ENCODE measurements at places on chromosomes 6 and 20.
A peak's percentile ranks its signal among the peaks of the same experiment; 100 is the strongest.

DNA sequence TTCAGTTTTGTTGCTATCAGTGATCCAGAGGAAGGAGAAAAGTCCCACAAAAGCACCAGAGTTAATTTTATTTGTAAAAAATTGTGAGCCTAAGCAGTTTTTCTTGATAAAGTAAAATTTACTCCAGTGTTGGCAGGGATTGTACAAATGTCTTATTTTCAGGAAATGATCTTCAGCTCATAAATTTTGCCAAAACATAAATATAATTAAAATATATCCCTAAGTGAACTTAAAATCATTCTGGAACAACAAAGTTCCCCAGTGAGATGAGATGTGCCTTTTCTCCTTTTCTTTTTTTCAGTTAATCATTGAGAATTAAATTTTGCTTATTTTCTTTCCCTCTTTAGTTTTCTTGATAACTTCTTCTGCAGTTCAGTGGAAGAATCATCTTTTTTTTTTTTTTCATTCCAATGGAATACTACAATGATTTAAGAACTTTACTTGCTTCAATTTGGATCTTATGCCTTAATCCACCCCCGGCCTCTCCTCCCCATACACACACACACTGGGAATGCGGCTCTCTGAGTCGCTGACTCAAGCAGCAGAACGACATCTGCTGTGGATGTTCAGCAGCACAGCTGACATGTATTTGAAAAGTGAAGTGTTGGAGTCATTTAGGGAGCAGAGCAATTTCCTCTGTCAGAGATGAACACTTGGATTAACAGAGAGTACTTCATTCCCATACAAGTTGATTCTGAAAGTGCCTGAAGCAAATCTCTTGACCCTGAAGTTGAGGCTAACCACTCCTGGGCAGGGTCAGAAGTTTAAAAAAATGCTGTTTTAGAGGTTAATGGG, 27.7 kb upstream of the LAMA4 start:
- no peak for DNase-seq

GRCh38 chr6:111592726-111593511, 12.8 kb downstream of the TRAF3IP2 start:
- DNase-seq, result no peak

DNA sequence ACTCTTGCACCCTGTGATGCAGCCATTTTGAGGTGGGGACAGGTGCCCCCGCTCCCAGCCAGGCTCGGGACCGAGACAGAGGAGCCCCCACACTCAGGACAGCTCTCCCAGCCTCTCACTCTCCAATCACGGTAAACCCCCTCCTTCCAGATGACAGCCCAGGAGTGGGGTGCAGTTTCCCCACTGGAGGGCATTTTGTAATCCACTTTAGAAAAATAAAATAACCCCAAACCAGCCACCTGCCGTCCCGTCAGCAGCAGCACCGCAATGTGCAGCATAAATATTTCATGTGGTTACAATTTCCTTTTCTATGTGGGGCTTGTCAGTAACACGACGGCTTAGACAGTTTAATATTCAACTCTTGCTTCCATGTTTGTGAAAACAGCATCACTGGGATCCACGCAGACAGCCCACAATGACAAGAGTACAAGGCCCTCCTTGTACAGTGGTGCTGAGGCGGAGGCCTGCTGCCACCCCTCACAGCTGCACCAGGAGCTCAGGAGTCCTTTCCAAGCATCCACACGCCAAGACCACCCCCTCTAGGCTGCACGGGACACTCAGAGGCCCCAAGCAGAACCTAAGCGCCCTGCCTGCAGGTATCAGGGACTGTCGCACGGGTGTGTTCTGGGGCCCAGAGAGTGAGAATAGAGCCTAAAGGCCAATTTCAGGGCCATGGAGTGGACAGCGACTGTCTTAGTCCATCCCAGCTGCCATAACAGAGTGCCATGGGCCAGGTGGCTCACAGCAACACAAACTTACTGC, 116.7 kb downstream of the JPH2 start:
- no peak for DNase-seq

- no peak for DNase-seq
These were observed 22.6 kb upstream of the RUNX2 start for GRCh38 chr6:45305546-45305945.

DNA sequence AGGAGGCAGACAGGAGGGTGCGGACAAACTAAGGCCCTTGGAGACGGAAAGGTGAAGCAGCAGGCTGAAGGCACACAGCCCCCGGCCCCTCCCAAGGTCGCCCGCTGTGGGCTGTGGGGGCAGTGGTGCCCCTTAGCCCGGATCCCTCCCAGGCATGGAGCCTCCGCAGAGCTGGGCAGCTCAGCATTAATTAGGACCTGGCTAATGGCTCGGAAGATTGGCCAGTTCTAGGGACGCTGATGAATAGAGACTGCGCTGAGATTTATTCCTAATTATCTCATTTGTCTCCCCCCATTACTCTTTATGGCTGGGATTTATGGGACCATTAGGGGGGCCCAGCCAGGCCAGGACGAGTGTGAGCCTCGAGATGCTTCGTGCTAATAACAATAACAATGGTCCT, 20.4 kb downstream of the MDFI start:
- no peak for DNase-seq

DNA sequence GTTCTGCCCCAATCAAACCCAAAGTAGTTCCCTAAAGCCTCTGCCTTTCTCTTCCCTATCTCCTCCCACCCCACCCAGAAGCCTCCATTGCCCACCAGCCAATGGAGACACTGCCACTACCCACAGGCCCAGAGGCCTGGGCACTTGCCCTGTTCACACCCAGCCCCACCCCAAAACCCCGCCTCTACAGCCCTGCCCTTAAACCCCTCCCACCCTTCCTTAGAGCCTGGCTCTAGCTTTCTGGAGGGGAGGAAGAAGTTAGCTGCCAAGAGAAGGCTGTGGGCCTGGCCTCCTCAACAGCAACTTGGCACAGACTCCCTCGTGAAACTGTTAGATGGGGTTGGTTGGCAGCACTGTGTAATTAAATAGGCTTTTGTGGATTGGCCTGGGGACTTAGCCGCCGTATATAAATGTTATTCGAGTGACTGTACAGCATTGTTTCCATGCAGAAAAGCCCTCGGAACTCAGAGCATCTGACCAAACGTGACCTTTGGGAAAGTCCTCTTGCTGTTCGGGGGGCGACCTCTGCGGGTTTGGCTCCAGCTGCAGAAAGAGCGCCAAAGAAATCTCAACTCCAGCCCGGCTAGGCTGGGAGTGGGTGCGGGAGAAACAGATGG, 31.4 kb downstream of the COL11A2 start:
- no peak for DNase-seq

- no peak for DNase-seq
These were observed 59.6 kb upstream of the EMILIN3 start for GRCh38 chr20:41426086-41426830.

DNA sequence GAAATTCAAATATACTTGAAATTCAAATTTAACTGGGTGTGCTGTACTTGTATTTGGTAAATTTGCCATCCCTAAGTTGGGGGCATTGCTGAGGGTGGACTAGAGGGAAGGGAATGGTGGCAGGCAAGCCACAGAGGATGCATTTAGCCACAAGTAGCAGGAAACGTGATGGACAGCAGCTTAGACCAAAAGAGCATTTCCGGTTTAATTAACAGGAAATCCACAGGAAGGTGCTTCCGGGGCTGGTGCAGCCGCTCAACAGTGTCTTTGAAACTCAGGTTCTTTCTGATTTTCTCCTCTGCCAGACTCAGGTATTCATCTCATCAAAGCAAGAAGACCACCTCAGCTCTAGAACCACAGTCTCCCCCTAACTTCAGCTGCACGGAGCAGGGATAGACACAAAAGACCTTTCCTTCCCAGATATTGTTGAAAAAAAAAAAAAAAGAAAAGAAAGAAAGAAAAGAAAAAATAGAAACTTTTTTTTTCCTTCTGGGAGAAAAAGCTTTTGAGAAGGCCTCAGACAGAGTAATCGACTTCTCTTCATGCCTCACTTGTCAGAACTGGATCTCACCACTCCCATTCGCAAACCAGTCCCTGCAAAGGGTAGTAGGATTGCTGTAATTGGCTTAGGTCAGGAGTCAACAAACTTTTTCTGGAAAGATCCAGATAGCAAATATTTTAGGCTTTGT, 8.0 kb upstream of the BCAS1 start:
- no peak for DNase-seq

DNA sequence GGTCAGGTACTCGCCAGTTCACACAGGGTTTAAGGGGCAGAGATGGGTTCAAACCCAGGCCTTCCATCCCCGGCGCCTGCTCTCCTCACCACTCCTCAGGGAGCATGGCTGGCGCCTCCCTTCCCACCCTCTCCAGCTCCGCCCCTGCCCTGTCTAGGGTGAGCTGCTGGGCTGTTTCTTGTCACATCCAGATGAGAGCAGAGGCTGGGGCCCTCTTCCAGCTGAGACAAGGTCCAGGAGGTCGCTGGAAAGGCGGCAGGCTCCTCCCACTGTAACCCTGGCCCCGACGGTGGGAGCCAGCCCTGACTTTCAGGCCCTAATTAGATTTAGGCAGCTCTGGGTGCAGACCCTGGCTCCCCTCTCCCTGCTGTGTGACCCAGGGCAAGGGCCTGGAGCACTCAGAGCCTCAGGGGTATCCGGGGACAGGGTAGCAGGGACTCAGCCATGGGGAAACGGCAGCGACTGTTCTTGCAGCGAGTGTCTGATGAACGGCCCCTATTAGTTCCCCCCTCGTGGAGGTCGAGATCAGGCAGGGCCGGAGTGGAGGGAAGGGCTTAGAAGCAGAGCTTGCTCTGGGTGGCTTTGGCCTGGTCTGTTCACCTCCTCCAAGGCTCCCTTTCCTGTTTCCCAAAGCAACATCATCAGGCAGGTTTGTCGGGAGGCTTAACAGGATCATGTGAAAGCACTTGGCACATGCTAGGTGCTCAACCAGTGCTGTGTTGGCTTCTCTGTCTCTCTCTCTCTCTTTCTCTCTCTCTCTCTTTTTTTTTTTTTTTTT, 33.4 kb downstream of the SNAI1 start:
- DNase-seq, result no peak

GRCh38 chr6:24909241-24910216, 26.2 kb downstream of the RIPOR2 start:
- DNase-seq, result no peak

DNA sequence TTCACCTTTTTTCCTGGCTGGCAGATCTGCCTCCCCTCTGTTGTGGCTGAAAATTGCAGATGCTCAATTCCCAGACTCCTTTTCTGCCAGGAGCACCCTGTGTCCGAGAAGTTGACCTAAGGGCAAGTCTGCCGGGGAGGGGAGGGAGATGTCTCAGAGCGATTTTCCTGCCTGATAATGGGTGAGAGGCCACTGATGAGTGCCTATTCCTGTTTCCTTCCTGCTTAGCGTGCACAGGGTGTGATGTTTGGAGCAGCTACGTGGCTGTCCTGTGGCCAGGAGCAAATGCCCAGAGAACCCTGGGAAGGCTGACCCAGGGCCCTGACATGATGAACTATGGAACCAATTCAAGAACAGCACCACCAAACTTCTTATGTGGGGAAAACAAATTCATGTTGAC, 22.5 kb downstream of the SOX4 start:
- no peak for DNase-seq

GRCh38 chr6:30006170-30007131, 54.6 kb upstream of the POLR1H start:
- no peak for DNase-seq

- DNase-seq, result no peak
These were observed 15.0 kb upstream of the MARCKS start for GRCh38 chr6:113842165-113842564.

- DNase-seq, result no peak
These were observed 97.1 kb upstream of the PRDM1 start for GRCh38 chr6:105988812-105989577.

DNA sequence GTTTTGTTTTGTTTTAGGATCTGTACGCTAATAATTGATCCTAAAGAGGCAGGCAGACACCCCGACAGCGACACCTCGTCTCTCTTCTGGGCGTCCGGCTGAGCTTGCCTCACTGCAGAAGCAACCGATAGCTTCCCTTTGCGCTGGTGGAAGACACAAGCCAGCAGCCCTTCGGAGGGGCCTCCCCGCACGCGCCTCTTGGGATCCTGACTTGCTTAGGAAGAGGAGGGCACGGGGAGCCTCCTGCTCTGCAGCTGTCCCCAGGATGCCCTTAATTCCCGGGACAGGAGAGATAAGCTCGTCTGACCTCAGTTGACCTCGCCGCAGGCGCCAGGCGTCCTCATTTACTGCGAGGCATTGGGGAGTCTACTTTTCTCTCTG, 94.0 kb downstream of the CD83 start:
- peak; percentile 8 for DNase-seq

DNA sequence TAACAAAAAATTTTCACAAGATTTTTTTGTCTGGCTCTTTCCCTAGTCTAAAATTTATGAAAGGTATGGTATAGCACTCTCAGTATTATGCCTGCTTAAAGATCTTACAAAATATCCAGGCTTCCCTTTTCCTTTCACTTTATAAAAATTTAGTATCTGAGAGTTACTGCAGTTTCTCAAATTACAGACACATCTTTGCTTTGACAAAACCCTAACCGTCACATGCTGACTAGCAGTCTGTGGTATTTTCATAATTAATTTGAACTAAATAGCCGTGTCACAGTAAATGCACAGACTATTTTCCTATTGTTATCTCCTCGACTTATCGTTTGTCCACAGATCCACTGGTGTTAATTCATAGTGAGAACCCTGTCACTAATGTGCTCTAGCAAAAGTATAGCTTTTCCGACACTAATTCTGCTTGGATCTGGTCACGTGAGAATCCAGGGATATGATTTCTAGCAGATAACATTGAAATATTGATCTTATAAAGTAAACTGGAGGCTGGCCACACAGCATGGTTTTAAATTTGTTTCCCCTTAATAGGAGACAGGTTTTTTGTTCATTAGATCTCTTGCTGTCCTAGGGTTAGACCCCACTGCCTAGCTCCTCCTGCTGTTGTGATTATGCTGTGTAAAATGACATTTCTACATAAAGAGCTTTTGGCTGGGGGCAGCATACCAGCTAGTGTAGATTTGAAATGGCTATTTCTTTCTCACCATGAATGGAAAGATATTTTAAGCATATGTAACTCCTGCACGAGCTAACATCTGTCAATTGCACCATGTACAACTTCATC, 340.6 kb upstream of the SASH1 start:
- no peak for DNase-seq

DNA sequence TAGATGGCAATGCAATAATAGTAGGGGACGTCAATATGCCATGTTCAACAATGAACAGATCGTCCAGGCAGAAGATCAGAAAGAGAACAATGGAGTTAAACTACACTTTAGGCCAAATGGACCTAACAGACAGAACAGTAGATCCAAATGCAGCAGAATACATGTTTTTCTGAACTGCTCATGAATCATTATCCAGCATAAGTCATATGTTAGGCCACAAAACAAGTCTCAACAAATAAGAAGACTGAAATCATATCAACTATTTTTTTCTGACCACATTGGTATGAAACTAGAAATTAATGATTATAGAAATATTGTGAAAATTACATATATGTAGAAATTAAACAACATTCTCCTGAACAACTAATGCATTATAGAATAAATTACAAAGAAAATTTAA, 10.2 kb upstream of the DEFB125 start:
- no peak for DNase-seq

GRCh38 chr6:136920216-136920615, 1.9 kb upstream of the SLC35D3 start:
- no peak for DNase-seq

GRCh38 chr6:6176586-6177228, 143.8 kb downstream of the F13A1 start:
- no peak for DNase-seq
